ENCODE measurements at places on chromosomes 13 and 19.

GRCh38 chr19:39843919-39844793, 2.0 kb downstream of the FBL start:
- no peak for DNase-seq

DNA sequence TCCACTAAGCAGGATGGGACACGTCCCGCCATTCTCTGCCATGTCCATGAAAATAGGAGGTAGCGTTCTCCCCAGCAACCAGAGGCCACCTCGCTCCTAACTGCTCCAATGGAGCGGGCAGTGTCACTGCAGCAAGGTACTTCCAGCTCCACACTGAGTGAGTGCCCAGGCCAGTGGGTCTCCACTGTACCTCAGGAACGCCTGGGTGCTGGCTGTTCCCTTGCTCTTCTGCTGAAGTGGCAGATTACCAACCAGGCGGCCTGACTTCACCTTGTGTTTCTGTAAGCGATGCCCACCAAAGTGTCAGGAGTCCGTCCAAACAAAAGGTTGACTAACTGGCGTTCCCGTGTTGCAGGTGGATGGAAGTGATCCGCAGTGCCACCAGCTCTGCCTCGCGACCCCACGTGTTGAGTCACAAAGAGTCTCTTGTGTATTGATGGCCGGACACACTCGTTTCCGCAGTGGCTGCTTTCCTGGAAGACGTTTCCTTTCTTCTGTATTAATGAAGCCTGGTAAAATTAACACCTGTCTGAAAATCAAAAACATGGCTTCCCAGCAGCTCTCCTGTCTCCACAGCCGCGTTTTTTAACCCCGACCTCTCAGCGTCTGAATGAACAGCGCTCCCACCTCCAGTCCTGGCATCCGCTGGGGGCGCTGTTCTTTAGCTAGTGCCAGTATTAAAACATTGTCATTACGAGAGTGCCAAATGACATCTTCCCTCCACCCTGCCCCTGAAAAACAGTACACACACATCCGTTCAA, 128.8 kb downstream of the STK24 start:
- no peak for DNase-seq

GRCh38 chr13:112779856-112780604, 90.2 kb downstream of the ATP11A start:
- DNase-seq, result no peak

DNA sequence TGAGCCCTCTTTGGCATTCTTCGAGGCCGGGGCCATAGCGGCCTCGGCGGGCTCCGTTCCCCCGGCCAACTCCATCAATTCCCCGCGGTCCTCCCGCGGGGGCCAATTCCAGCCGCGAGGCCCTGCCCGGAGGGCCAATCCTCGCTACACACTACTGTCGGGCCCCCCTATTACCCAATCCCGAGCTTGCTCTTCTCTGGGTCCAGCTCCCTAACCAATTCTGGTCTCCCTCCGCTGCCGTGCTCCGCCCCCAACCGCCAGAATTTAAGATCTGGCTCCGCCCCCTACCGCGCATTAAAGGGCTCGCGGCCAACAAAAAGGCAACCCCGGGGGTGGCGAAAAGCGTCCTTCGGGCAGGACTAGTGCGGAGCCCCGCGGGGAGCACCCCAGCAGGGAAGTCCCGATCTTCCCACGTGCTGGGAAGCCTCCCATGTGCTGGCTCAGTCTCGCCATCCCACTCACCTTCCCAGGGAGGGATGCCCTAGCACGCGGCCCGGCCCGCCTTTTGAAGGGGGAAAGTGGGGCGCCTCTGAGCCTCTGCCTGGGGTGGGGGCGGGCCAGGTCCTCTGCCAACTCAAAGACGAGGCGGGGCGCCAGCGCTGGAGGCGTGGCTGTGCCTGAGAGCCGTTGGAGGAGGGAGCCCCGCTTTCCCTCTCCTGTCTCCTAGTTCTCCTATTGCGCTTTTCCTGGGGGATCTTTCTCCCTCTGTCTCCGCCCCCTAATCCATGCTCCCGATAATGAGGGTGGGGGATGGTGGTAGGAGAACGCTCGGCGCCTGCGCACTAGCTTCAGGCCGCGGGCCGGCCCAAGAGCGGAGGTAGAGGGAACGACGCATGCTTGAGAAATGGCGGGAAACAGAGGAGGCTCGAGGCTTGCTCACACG, 3.5 kb downstream of the LIPE start:
- peak; percentile 87 for DNase-seq

DNA sequence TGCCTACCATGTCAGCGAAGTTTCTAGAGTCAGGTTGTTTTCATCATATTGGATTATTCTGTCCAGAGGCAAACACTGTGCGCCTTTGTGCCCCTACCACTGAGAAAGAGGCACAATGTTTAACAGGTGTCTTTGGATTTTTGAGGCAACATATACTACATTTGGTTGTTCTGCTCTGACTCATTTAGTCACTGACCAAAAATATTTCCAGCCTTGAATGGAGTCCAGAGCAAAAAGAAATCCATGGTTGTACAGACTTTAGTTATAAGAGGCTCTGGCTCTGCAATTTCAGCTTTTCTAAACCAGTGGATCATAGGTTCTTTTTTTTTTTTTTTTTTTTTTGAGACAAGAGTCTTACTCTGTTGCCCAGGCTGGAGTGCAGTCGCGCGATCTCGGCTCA, 35.7 kb downstream of the LACC1 start:
- DNase-seq, result no peak

DNA sequence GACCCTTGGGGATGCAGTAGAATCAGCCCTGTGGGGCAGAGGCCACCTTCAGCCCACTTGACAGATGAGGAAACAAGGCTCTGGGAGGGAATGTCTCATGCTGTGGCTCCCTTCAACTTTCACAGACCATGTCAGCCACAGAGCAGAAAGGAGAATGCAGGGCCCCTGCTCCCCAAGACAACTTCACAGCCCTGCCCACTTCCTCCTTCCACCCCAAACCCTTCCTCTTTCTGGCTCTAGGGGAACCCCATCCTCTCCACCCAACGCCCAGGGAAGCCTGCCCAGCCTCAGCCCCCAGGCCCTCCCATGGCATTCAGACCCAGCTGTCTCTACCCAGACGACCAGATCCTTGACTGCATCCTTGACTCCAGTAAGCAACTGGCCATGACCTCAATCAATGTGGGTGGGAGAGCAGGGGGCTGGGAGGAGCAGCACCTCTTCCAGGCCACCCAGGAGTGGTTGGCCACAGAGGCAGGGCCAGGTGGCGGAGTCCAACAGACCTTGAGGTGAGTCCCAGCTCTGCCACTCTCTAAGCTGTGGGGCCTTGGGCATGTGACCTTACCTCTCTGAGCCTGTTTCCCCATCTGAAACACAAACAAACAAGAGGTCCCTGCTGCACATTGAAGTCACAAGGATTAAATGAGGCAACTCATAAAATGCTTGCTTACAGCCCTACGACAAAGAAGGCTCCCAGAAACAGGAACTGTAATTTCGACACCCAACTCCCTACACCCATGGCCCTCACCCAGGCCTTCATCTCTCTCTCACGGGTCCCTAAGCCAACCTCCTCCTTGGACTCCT, 15.8 kb downstream of the DEDD2 start:
- DNase-seq, result no peak
